IMR-90 (cell line): ENCODE measurements at places on chromosomes 6 and 20. TPM values are rescaled to one million over a fixed set of nuclear protein-coding genes. Genes with fewer than 3 reads are reported as not detected.
A peak's percentile ranks its signal among the peaks of the same experiment; 100 is the strongest.

DNA sequence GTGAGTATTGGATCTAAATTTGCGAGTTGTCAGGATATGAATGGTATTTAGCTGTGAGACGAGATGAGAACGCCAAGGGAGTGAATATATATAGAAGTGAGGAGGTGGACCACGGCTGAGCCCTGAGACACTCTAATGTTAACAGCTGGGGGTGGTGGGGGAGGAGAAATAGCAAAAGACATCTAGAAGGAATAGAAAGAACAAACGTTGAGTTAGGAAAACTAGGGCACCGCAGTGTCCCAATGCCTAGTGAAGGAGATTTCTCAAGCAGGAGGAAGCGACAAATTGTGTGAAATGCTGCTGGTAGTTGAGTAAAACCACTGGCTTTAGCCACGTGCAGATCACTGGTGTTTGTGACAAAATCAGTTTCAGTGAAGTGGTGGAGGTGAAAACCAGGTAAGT, 56.9 kb downstream of the CD164 start:
- H3K27me3 ChIP-seq = peaks cover 6% of the 10 kb centered on the region
- H3K4me1 ChIP-seq = no peaks in the 10 kb centered on the region
- no peak overlapping the region for H3K4me3 ChIP-seq
- no peak for DNase-seq
- no peak overlapping the region for H3K27ac ChIP-seq
- H3K36me3 ChIP-seq = no peaks in the 10 kb centered on the region

GRCh38 chr6:138592749-138593123, 93.4 kb upstream of the NHSL1 start:
- H3K27ac ChIP-seq = peak overlapping the region; percentile 79
- peaks cover 13% of the 10 kb centered on the region for H3K4me1 ChIP-seq
- H3K36me3 ChIP-seq = no peaks in the 10 kb centered on the region
- H3K27me3 ChIP-seq = no peaks in the 10 kb centered on the region

DNA sequence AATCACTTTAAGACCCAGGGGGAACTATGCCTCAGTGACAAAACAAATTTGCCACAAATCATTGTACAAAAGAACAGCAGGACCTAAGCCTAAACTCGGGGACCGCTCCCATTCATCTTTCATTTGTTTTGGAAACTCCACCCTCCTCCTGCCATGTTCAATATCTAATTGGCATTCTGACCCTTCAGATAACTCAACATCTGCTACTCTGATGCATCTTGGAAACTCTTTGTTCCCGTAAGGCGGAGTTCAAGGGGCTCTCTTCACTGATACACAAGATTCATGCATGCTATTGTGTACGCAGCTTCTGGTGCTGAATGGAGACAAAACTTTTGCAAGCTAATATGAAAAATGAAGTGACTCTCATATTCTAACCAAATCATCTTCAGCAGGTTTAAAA, 187.6 kb downstream of the ZFP64 start:
- H3K27ac ChIP-seq = no peak overlapping the region
- H3K27me3 ChIP-seq = no peaks in the 10 kb centered on the region

The AKAP7 gene
- polyA plus RNA-seq = 0.90 and 1.1 TPM in 2 replicates

DNA sequence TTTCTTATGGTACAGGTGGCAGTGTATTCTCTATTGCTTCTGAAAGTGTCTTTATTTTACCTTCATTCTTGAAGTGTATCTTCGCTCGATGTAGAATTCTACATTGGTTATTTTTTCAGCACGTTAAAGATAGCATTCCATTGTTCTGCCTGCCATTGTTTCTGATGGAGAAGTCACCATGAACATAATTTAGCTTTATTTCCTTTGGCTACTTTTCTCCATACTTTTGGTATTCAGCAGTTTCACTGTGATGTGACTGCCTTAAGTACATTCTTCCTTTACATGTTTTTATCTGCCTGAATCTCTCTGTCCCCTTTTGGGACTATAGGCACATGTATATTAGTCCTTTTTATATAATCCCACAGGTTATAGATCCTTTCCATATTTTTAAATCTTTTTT, 19.0 kb downstream of the ZNF133 start:
- no peak for DNase-seq
- no peaks in the 10 kb centered on the region for H3K4me1 ChIP-seq
- no peaks in the 10 kb centered on the region for H3K27me3 ChIP-seq
